ENCODE measurements at places on chromosomes 1 and 21. TPM values are rescaled to one million over a fixed set of nuclear protein-coding genes. Genes with fewer than 3 reads are reported as not detected.
A peak's percentile ranks its signal among the peaks of the same experiment; 100 is the strongest.

DNA sequence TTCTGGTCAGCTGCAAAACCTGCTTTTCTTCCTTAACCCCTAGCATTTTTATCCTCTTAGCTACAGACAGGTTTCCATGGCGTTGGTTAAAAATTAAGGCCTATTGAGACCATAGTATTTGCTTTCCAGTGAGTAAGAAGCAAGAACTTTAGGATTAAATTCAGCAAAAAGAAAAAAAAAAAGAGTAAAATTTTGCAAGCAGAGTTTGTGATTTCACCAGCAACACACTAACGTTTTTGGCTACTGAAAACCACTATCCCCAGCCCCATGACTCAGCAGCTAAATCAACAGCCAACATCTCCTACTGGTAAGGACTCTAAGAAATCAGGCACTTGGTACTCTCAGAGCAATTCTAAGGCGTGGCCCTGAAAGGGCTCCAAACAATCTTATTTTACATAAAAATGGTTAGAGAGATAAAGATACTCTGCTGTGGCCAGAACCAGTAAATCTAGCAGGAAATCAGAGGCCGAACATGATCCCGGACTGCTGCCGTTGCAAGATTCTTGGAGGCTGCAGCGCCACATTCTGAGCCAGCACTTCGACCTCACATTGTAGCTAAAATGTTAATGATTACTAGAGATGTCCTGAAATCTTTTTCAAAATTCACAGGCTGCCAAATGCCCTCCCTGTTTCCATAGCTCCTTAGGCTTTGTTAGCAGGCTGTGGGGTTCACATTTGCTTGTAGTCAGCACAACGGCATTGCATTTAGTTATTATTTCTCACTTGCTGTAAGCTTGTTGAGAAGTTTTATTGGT lies 1.6 kb upstream of the ENO1 start:
- DNase-seq, result peak; percentile 67

- DNase-seq, result no peak
These were observed 1.8 kb downstream of the ACTA1 start for GRCh38 chr1:229432116-229432461.

DNA sequence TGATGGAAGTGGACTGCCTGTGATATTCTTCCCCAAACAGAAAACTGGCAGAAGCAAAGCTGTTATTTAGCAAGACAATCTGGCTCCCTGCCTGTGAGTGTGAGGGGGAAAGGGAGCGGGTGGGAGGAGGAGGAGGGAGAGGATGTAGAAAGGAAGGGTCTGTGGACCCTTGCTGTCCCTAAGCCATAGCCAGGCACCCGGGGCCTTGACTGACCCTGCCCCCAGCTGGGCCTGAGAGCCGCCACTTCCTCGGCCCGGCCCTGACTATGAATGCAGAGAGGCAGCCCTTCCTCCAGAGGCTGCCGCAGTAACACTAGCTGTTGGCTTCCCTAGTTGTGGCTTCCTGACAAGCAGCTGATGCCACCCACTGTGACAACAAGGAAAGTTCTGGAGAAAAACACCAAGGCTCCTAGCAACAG lies 13.9 kb downstream of the PLA2G2F start:
- no peak for DNase-seq

DNA sequence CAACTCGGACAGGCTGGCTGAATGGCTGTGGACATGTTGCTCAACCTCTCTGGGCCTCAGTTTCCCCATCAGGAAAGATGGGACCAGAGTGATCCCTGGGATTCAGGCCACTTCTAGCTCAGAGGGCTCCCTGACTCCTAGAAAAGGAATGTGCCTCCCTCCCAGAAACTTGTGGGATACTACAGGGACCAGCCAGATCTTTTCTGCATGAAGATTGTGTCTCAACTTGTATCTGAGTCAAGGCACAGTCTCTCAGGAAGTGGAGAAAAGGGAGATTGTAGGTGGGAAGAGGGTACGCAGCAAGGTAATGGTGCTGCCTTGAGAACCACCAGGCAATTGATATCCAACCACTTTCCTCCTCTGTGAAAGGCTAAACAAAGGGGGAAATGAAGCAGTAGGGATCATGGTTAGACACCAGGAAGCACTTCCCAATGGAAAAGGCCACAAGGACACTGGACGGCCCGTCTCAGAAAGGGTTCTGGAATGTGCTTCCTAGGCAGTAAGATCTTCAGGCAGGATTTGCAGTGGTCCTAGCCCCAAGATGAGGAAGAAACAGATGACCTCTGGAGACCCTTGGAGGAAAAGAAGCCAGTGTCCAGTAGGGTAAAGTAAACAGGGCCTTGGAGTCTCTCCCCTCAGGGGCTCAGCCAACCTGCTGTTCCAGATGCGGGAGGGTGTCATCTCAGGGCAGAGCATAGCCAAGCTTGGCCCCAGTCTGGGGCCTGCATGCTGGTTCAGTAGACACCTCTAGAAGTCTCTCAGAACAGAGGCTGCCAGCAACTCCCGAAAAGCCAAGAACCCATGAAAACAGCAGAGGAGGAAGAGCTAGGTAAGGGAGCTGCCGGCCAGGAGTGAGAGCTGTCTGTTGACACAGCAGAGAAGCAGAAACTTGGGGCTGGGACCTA lies 16.8 kb downstream of the IFFO2 start:
- DNase-seq, result no peak

- DNase-seq, result peak; percentile 58
These were observed 29.8 kb upstream of the PADI2 start for GRCh38 chr1:17148950-17149608.

- no peak for DNase-seq
These were observed 97.7 kb downstream of the PGBD5 start for GRCh38 chr1:230328342-230329015.

GRCh38 chr1:68175621-68176398 lies 56.5 kb downstream of the WLS start:
- no peak for DNase-seq

DNA sequence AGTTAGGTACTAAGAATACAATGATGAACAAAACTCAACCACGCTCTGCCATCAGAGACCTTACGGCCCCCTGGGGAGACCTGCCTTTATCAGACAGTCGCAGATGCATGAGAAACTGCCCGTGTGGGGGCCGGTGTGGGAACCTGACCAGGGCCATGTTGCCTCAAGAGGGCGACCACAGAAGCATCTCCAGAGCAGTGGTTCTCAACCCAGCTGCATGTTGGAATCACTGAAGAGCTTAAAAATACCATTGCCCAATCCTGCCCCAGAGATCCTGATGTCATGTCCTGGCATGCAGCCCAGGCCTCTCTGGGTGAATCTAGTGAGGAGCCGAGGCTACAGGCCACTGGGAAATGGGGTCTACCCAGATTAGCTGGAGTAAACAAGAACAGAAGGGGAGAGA lies 108.7 kb downstream of the PRDM2 start:
- peak; percentile 92 for DNase-seq

DNA sequence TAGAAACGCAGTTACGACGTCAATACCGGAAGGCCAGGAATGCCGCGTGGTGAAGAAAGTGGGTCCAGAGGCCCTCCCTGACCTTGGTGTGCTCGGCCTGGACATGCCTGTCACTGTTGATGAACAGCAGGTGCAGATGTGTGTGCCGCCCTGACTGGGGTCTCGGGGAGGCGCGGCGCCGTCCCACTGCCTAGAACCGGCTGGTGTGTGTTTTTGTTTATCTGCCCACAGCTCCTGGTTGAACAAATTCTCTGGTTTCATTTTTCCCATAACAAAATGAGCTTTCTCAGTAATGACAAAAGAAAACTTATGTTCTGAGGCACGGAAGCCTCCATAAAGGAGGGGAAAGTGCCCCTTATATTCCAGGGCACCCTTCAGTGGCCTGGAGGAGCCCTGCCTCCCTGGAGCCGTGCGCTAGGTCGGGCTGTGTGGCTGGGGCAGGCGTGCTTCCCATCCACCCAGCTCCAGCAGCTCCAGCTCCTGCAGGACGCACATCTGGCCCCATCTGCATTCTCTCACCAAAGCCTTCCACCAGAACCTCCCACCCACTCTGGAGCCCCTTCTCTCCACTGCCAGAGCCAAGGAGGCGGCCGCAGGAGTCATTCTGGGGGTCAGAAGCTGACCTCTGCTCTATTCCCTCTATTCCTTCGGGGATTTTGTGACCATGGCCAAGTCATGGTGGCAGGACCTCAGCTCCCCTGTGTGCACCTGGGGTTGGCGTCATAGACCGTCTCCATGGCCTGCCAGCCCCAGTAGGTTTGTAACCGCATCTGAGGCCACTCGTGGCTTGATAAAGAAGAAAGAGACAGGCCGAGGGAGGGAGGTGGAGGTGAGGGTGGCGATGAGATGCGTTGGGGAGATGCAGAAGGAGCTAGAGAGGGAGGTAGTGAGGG lies 20.1 kb upstream of the COL18A1 start:
- DNase-seq, result no peak

GRCh38 chr1:45730780-45731319 lies 19.6 kb downstream of the IPP start:
- DNase-seq, result no peak

- DNase-seq, result no peak
These were observed 15.7 kb downstream of the DIP2A start for GRCh38 chr21:46474382-46474781.

DNA sequence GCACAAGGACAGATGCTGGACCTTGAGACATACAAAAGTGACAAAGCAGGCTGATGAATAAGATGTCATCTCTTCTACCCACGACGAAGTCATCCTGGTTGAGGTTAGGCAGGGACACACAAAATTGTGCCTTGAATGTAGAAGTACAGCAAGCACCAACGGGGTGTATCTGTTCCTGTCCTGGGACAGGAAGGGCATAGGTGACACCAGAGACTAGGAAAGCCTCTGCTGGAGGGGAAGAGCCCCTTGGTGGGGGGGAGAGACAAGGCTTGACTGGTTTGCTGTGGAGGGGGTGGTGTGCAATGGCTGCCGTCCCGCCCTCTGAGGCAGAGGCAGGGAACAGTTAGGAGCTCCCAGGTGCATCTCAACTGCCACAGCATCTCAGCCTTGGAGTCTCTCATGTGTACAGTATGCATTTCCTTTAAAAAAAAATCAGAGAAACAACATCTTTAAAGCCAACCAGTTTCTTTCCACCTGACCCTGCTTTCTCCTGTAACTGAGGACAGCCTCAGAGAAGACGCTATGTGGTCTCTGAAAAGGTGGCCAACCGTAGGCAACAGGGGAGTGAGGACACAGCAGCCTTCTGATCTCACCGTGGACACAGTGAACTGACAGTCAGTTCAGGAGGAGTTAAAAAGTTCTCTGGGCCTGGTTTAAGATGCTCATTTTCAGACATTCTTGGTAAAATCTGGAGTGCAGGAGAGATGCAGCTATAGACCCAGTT lies 17.7 kb upstream of the GFI1 start:
- DNase-seq, result no peak

GRCh38 chr1:113545210-113545609 lies 154.9 kb downstream of the MAGI3 start:
- no peak for DNase-seq

DNA sequence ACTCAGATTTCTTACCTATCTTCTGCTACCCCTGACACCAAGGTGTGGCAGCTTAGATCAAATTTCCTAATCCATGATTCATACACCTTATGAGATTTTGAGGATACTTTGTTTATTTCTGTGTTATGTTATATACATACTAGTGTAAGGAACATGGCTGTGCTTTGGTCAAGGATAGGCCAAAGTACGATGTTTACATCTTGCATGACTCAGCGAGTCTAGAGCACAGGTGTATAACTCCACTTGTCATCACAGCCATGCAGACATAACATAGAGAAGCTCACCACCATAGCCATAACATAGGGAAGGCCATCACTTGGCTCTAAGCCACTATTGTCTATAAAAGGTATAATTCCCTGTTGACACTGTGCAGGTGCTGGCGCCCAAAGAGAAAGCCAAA lies 61.2 kb downstream of the GBP6 start:
- no peak for DNase-seq

DNA sequence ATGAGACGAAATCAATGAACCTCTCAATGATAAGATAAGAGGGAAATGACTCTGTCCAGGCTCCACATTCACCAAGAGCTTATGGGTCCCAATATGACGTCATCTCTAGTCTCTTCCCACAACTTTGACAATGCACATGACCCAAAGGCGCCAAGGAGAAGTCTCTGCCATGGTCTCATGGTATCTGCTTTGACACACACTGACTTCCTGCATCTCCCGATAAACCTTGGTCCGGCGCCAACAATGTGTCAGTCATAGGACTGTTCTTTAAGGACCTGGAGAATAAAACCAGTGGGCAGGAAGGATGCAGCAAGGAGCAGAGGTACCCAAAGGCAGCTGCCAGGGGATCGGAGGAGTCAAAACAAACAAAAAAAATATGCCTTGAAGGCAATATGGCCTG lies 46.9 kb upstream of the TMEM51 start:
- no peak for DNase-seq

DNA sequence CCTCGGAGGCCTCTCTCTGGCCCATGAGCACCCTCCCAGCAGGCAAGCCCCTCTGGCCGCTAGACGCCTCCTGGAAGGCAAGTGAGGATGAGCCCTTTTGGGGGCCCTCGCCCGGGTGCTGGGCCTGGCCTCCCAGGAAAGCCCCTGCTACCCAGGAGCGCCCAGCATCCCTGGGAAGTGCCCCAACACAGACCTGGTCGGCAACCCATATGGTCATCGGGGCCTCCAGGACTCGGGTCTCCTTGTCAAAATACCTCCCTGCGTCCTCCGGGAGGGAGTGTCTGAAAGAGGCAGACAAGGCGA lies 21.0 kb upstream of the TMEM52 start:
- no peak for DNase-seq

- peak; percentile 84 for DNase-seq
These were observed 72.9 kb downstream of the RPS6KA1 start for GRCh38 chr1:26602378-26602959.

DNA sequence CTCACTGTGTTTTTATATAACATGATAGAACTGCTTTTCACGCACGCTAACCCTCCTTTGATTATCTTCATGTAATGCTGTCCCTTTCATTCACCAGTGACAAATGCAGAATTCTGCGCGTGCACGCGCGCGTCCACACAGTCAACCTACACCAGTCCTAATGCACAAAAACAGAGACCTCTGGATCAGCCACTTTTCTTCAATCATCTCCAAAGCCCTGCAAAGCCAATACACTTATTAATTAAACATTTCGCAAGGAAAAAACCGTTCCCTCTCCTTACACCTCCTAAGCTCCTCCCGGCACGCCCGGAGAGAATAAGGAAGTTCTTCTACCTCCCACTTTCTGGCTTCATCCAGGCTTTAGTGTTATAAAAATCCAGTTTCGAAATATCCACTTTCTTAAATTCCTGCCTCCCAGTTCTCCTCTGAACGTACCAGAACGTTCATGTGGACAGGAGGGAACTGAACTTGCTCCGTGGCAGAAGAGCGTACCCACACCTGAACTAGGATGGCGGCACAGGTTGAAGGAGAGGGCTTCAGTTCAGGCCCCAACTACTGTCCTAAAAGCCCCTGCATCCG lies 4.6 kb downstream of the LMX1A start:
- DNase-seq, result no peak

- no peak for DNase-seq
These were observed 29.0 kb upstream of the LMO4 start for GRCh38 chr1:87299661-87300060.

Gene FCRL2
- total RNA-seq, result not detected

Gene DCST1
- total RNA-seq, result not detected

Gene LENEP
- total RNA-seq, result not detected

Gene PTPN7
- total RNA-seq, result 112 TPM

Gene GSTM5
- total RNA-seq, result not detected

Gene ANGPTL3
- not detected for total RNA-seq

Gene NFIA
- total RNA-seq, result 24.9 TPM

Gene AGMAT
- not detected for total RNA-seq
